DMS79 treated with DMSO at 0.1 percent for 48 hours (cell line): ENCODE measurements at places on chromosomes 1 and 21.
A peak's percentile ranks its signal among the peaks of the same experiment; 100 is the strongest.

DNA sequence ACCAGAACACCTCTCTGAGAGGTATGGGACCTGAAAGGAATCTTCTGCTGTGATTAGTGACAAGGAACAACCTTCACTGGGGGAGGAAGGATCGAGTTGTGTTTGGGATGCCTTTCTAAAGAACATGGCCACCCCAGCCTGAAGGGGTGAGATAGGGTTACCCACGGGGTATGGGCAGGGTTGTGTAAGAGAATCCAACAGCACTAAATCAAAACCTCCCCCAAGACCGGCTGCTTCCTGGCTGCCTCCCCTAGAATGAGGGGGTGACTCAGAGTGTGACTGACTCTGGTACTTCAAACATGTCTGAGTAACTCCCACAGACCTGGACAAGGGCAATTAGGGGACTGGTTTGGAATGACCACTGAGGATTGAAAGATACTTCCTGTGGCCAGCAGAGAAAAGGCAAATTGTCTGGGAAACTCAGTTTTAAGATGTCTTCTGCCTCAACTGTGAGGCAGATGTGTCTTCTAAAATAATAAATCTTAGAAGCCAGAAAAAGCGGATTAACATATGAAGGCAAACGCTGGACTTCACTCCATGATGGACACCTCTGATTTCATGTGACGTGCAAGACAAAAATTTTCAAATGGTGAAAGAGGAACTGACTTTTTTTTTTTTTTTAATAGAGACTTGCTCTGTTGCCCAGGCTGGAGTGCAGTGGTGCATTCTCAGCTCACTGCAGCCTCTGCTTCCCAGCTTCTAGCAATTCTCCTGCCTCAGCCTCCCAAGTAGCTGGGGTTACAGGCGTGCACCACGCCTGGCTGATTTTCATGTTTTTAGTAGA, 6.7 kb upstream of the PTPN14 start:
- DNase-seq = no peak

GRCh38 chr1:156176610-156177210, 17.2 kb upstream of the SLC25A44 start:
- no peak for DNase-seq

GRCh38 chr1:175564119-175564518, 179.3 kb downstream of the TNR start:
- no peak for DNase-seq

DNA sequence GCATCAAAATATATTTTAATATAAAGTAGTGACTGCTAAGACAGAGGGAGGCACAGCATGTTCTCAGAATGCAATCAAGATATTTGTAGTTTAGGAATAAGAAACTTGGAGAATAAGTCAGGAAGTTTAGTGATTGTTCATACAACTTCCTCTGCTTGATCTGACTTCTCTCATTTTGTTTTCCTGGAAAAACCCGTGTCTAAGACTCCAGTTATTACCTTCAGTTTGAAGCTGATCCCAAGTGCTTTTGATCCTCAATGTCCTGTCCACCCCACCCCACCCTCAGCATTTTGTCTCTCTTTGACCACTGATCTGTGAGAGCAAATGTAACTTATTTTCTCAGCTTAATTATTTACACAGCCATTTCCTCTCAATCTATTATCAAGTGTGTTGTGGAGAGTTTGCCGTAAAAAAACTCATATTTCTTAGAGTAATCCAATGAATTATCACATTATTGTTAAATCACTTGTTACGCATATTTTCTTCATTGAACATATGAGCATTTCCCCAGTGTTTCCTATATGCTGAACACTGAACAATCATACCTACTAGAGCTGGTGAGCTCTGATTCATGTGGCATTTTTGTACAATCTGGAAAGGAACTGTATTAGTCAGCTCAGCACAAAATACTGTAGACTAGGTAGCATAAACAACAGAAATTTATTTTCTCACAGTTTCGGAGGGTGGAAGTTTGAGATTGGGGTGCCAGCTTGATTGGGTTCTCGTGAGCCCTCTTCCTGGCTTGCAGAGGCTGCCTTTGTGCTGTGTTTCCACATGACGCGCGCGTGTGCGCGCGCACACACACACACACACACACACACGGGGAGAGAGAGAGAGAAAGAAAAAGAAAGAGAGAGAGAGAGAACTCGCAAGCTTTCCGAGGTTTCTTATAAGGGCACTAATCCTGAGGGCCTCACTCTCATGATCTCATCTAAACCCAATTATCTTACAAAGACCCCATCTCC, 65.5 kb upstream of the DPYD start:
- DNase-seq = no peak

- DNase-seq = no peak
These were observed 13.7 kb downstream of the ACTRT2 start for GRCh38 chr1:3034728-3035562.

DNA sequence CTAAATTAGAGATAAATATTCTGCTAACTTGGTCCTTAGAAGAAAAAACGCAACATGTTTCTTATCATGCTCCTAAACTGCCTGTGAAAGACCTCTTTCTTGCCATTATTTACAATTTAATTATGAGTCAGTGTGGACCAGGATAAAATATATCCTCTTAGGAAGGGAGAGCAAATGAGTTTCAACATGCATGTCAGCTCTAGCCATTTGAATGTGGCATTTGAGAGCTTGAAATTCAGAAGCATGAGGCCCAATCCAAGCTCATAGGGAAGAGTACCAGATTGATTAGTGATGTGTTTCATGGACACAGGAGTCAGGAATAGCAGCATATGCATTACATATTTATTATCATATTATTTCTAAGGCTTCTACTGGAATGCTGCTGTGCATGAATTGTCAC, 39.3 kb downstream of the TBX15 start:
- DNase-seq = no peak

- DNase-seq = peak; percentile 3
These were observed at the start of gene JAM2 for GRCh38 chr21:25638660-25639550. Gene JAM2, plus strand, starts transcription at chr21:25639258. Its CDS starts 564 bp downstream, at chr21:25639822.

GRCh38 chr1:47424336-47424982, 8.4 kb downstream of the FOXE3 start:
- DNase-seq = peak; percentile 58

- no peak for DNase-seq
These were observed 419.4 kb downstream of the GPATCH2 start for GRCh38 chr1:217211486-217211885.

DNA sequence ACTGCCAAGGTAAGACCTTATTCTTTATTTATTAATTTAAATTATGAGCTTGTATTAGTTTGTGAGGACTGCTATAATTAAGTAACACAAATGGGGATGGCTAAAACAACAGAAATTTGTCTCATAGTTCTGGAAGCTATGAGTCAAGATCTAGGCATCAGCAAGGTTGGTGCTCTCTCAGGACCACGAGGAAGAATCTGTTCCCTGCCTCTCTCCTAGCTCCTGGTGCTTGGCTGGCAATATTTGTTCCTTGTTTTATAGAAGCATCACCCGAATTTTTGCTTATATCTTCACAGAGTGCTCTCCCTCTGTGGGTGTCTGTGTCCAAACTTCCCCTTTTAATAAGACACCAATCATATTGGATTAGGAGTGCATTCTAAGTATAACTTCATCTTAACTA, 41.4 kb upstream of the CCDC190 start:
- no peak for DNase-seq

GRCh38 chr1:154955039-154955717, 721 bp downstream of the PBXIP1 start:
- peak; percentile 53 for DNase-seq

DNA sequence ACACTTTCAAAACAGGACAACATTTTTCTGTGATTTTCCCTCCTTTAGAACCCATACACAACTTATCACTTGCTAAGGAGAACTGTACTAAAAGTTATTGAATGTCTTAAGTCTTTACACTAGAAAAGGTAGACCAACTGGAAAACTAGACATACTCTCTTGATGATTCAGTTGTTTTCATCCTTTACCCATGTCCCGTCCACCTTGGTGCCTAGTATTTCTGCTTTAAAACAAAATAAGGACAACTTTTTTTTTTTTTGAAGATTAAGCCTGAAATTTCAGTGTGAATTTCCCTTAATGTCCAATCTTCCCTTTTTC, 4.5 kb downstream of the CDKN2C start:
- peak; percentile 77 for DNase-seq

DNA sequence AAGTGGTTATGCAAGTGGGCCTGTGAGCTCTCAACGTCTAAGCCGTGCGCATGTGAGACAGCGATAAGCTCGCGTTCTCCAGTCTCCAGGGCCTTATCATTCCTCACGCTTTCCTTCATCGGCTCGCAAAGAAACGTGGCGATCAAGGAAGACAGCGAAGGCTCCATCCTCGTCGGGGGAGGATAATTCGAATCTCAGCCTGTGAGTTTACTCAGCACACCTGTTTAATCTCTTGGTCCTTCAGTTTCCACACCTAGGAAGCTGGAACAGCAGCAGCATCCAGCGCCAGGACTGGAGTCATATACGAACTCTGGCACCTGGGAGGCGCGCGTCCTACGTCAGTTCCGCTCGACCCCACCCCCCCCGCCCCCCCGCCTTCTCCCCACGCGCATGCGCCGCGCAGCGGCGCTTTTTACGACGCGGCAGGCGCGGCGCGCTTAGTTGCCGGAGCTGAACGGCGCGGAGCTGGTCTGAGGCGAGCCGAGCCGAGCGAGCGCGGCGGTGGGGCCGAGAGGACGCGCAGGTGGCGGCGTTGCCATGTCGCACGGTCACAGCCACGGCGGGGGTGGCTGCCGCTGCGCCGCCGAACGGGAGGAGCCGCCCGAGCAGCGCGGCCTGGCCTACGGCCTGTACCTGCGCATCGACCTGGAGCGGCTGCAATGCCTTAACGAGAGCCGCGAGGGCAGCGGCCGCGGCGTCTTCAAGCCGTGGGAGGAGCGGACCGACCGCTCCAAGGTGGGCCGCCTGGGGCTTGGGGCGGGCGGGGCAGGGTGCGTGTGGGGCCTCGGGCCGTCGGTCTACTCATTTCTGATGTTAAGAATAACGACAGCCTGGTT, at the start of gene PITHD1:
PITHD1 (plus strand) TSS at position 440 of the 836 bp plus-strand sequence; CDS start at position 538, 98 bp downstream.
- DNase-seq = peak; percentile 91

GRCh38 chr1:86175756-86176155, 19.2 kb upstream of the COL24A1 start:
- DNase-seq = no peak

GRCh38 chr1:220741349-220741748, 6.8 kb upstream of the MTARC2 start:
- no peak for DNase-seq

GRCh38 chr1:115314092-115314491, 24.0 kb downstream of the NGF start:
- peak; percentile 51 for DNase-seq

DNA sequence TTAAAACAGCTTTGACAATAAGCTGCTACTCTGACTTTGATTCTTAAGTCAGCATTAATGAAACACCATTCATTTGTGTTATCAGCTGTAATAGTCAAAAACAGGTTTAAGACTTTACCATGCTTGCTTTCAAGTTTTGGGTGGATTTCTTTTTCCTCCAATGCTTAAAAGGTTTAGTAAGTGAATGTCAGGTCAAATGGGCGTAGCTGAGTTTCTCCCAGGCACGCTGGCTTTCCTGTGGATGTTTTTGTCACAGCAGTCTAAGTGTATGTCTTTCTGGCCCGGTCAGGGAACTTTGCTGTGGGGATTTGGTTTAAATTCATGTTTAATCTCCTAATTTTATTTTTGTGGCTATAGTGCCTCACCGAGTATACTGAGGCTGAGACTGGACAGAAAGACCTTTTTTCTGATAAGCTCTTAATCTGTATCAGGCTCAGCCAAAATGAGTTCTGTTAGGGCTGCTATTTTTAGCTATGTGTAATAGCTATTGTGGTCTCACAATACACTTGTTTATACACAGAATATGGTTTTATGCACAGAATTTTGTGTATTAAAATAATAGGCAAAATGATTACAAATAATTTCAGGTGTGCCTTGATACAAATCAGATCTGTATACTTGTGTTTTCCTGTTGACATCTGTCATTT, 292.8 kb downstream of the DISC1 start:
- no peak for DNase-seq

- DNase-seq = peak; percentile 66
These were observed 38.9 kb downstream of the FAM163A start for GRCh38 chr1:179781962-179782361.

- DNase-seq = no peak
These were observed 138.4 kb downstream of the PAPPA2 start for GRCh38 chr1:176601348-176601747.

DNA sequence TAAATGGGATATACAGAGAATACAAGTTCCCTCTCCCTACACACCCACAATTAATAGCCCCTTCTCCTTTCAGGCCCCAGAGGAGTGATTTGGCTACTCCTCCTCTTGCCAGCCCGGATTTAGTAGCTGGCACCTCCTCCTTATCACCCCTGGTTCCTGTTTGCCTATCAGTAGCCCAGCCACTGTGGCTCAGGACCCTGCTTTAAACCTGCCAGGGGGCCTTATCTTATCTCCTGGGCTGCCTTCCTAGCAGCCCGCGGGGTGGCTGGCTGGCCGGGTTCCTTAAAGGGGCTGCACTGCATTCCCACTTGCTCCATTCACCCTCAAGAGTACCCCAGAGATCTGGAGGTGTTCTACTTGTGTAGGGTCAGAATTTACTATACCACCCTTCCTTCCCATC, 70.4 kb downstream of the PLEKHA6 start:
- DNase-seq = no peak

- peak; percentile 43 for DNase-seq
These were observed 909 bp upstream of the PAXBP1 start for GRCh38 chr21:32772281-32773047.

DNA sequence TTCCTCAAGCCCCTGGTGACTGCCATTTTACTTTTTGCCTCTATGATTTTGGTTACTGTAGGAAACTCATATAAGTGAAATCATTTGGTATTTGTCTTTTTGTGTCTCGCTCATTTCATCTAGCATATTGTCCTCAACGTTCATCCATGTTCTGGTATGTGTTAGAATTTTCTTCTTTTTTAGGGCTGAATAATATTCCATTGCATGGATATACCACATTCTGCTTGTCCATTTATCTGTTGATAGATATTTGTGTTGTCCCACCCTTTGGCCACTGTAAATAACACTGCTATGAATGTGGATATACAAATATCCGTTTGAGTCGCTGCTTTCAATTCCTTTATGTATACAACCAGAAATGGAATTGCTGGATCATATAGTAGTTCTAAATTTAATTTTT, 4.5 kb upstream of the GALNT2 start:
- DNase-seq = no peak

GRCh38 chr1:17183388-17184160, 21.4 kb upstream of the PADI1 start:
- no peak for DNase-seq

DNA sequence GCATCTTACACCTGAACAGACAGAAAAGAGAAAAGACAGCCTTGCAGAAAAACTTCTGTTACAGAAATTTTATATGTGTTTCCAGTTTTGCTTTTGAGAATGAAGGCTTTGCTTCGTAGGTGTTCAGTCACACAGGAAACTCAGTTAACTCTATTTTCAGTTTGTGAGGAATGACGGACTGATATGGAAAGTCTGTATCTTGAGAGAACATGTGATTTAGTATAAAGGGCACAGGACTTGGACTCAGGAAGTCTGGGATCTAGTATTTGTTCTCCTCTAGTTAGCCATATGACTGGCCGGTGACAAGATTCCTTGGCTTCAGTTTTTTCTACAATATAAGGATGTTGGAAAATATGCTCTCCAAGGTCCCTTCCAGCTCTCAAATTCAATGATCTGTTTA, 149.1 kb downstream of the OLFM3 start:
- DNase-seq = no peak
